ENCODE measurements at places on chromosomes 7 and 10.

DNA sequence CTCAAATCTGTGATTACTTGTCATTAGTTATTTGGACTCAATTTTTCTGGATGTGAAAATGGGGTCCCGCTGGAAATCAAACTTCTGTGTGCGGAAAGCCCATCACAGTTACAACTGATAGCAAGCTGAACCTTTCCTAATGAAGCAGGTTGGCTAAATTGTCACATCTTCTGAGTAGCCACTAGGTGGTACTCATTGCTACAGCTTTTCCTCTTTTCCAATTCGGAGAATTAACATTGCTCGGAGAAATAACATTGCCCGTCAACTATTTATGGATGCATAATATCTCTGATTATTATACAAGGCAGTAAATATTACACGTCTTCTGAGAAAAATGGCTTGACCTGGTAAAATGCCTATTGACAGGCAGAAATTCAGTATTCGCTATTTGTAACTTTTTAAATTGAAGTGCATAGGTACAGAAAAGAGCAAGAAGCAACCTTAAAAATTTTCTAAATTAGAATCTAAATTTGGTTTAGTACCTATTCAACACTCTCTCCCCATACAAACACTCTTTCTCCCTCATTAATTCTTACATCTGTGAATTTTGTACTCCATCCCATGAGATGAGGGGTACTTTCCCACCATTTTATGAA lies 17.3 kb upstream of the BLOC1S2 start:
- peak; percentile 68 for DNase-seq

GRCh38 chr7:80623503-80624252 lies 14.8 kb upstream of the CD36 start:
- DNase-seq, result peak; percentile 13

DNA sequence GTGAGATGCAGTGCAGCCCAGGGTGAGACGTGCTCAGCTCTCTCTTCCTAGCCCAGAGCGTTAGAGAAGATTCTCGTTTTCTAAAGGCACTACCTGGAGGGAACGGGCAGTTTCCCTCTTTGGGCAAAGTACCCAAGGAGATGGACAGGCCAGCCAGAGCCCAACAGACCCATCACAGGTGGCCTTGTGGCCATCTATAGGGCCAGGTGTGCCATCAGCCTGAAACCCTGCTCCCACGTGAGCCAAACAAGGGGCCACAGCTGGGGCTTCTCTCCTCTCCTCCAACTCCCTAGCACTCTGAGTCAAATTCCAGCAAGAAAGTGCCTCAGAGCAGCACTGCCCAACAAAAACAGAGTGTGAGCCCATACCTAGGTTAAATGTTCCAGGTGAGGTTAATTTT lies 22.3 kb downstream of the CHST15 start:
- DNase-seq, result no peak

GRCh38 chr7:92028226-92028625 lies 87.6 kb downstream of the AKAP9 start:
- no peak for DNase-seq

DNA sequence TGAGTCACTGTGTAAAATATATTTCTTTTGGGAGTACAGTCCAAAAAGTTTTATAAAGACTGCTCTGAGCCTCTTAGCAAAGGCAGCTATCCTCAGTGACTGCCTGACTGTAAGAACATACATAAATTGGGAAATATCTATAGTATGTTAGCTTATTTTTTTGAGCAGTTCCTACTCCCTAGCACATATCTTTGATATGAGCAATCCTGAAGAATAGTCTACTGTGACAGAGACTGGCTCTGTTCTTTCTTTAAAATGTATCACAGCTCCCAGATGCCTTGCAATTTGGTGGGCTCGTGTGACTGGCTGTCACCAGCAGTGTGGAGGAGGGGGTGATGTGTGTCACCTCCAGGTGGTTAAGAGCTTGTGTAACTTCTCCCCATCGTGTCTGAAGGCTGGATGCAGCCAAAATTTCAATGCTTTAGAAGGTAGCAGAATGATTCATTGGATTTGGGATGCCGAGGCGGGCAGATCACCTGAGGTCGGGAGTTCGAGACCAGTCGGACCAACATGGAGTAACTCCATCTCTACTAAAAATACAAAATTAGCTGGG lies 47.9 kb downstream of the MTERF1 start:
- DNase-seq, result no peak

GRCh38 chr7:121372376-121373010 lies 23.6 kb downstream of the FAM3C start:
- no peak for DNase-seq

GRCh38 chr10:3008518-3009195 lies 58.7 kb upstream of the PFKP start:
- DNase-seq, result no peak

DNA sequence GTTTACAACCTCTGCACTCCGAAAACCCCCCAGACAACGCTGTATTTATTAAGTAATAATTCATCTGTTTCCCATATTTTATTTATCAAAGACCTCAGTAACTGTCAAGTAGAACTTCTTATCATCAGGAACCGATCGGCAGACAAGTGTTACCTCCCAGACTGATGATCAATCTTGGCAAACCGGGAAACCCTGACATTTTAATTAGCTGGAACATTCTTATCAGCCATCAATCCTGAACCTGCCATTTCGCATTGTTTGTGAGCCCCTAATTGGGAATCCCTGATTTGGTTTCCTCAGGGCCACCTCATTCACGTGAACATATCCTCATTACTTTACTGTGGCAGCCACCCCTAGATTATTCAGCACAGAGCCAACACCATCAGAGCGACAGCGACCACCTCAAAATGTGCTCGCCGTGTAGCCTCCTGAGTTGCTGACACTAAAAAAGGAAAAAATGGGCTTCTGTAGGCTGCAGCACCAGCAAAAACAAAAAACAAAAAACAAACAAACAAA lies 93.6 kb upstream of the SDK1 start:
- DNase-seq, result no peak

- DNase-seq, result no peak
These were observed 13.9 kb downstream of the GRB10 start for GRCh38 chr7:50768485-50769474.

- DNase-seq, result no peak
These were observed 563.1 kb upstream of the GALNT17 start for GRCh38 chr7:70568674-70569334.

- DNase-seq, result no peak
These were observed 5.9 kb upstream of the LRRC18 start for GRCh38 chr10:48945441-48946130.

DNA sequence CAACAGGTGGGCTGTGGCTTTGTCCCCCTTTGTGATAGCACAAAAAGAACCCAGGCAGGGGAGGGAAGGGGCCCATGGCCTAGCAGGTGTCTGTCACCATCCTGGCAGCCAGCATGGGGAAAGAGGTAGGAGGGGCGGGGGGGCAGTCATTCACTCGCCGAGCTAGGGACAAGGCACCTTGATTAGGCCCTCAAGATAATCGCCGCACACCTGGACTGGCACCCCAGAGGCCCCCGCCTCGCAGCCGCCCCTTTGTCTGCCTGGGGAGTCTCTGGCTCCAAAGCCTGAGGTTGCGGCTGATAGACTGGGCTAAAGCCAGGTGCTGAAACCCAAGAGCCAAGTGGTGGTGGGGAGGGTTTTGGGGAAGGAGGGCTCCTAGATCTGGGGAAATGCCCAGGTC lies 151.2 kb upstream of the PCBD1 start:
- DNase-seq, result no peak

DNA sequence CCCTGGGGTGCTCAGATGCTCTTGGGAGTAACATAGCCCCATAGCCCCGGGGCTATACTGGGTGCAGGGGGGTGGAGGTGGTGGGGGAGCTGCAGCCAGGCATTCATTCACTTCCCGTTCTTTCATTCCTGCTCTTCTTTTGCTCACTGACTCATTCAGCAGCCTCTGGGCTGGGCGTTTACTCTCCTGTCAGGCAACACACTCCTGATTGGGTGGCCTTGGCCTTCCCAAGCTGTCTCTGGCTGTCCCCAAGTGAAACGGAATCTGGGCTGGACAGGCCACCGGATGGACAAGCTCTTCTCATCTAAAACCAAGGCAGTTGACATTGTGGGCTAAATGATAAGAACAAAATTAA lies 34.6 kb downstream of the CHST3 start:
- DNase-seq, result peak; percentile 70

All from iPS-NIHi11 (cell line).